CD4-positive, alpha-beta T cell treated with Interleukin-21 for 1 hour (primary cell): ENCODE measurements at places on chromosomes 2 and 18.

DNA sequence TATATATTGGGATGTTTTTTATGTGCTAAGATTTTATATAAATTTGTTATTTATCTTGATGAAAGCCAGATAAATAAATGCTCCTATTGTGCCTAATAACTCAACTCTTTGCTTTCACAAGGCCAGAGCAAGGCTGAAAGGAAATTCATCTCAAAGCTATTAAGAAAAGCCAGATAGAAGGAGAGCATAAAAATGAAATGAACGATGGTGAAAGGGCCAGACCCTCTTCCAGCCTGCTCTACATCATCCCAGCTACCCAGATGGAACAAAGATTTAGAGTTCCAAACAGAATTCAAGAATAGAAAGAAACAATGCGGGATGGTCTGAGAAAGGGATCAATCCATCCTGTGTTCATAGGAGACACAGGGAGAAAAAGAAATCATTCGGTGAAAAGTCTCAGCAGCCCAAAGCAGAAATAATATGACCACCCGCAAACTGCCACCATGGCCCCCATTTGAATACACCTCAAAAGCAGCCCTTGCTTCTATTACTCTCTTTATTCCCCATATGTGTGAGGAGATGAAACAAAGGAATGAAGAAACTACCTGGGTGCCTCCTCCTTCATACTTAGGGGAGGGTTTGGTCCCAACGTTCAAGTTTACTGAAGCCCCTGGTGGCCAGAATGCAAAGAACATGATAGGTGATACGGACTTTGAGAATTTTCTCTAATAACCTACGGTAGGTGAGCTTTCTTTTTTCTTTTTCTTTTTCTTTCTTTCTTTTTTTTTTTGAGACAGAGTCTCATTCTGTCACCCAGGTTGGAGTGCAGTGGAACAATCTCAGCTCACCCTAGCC, 110.1 kb upstream of the FBXO11 start:
- peak; percentile 2 for DNase-seq

- no peak for DNase-seq
These were observed 227.6 kb upstream of the SMIM21 start for GRCh38 chr18:75654851-75655751.

DNA sequence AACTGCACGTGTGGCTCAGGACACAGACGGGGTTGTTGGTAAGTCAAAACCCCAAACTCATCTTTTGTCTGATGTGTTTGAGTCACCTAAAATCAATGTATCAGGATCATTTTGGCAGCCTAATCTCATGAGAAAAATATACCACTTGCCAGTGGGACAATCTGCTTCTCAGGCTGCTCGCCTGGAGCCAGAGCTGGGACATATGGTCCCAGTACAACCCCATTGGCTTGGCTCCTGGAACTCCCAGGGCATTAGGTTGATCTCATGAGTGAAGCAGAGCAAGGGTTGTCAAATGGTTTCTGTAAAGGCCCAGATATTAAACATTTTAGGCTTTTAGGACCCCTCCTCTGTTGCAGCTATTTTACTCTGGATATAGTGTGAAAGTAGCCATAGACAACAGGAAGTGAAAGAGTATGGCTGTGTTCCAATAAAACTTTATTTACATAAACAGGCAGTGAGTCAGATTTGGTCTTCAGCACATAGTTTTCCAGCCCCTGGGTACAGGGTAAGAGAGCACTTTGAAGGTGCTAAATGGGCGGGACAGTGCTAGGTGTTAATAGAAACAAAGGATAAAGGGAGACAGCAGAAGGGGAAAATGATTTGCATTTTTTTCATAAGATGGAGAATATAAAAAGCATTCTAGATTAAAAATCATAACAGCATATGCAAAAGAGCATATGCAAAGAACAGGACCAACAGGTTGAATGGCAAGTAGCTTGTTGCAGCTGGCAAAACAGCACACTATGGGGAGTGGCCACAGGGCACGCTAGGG, 290.8 kb downstream of the KCNS3 start:
- DNase-seq: no peak

DNA sequence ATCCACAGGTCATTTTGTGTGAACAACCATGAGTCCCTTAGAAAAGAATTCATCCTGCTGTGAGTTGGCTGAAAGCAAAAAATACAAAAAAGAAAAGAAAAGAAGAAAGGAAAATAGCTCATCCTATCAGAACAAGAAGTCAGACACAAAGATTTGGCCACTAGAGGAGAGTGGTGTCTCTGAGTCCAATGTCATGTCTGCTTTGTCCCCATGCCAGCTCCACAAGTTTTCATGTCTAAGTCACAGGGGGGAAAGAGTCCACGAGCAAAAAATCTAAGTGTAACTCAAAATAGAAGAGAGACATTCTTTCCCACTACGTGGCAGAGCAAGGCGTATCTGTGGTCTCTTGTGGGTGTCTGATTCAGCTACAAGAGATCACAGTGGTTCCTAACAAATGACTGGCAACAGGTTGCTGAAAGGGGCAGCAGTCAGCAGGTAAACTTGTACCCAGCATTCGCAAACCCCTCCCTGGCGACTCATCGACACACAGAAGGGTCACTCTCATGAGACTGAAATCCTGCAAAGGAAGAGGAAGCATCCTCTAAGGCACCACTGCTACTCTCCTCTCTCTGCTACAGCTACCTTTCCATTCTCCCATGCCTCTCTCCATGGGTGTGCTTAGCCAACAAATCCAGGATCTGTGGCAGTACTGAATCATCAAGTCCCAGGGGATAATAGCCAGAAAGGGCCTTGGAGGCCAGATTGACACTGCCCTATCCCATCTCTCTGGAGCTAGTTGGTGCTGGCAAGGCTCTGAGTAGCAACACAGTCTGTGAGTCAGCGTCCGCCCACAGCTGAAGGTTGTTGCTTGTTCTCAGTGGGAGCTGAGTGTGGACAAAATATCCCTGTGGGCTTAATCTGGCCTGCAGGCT, 123.0 kb upstream of the SLC39A10 start:
- DNase-seq: peak; percentile 60
